ENCODE measurements at places on chromosomes 4 and X.

- no peak for DNase-seq
Observed at GRCh38 chr4:111064342-111064993, 441.6 kb upstream of the PITX2 start.

DNA sequence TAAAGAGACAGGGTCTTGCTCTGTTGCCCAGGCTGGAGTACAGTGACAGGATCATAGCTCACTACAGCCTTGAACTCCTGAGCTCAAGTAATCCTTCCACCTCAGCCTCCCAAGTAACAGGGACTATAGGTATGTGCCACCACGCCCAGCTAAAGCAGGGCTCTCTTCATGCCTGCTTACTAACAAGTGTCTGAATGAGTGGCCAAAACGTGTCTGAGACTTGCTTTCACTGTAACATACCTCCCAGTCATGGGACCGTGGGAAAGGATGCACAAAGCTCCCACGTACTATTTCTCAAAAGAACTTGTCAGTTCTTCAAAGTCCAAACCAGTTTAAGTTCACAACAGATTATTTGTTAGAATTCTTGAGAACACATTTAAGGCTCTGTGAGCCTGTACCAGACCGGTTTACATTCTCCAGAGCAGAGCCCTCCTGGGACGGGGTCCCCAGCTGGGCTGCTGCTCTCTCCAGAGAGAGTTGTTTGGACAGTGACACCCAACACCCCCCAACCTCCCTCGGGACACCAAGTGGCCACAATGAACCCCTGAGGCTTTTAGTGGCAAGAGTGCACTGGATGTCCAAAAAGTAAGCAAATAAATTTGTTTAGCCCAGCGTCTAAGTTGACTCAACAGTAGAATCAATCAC, 24.1 kb downstream of the SH3KBP1 start:
- DNase-seq = no peak

GRCh38 chrX:148161701-148162100, 180.6 kb downstream of the FMR1NB start:
- DNase-seq = no peak

GRCh38 chr4:114601304-114602052, 2.9 kb downstream of the UGT8 start:
- no peak for DNase-seq

DNA sequence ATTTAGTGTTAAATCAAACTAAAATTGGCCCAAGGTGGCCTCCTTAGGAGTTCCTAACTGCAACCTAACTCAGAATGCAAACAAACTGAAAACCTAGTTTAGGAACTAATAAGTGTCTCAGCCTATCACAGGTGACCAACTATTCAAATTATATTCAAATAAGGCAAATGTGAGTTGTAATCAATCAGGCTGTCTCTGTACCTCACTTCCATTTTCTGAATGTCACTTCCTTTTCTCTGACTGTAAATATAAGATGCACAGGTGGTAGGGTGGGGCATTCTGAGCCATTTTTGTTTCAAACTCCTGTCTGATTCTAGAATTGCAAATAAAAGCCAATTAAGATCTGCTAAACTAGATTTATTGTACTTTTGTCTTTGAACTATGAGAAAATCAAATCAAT, 401.5 kb downstream of the PPP3CA start:
- DNase-seq = no peak

DNA sequence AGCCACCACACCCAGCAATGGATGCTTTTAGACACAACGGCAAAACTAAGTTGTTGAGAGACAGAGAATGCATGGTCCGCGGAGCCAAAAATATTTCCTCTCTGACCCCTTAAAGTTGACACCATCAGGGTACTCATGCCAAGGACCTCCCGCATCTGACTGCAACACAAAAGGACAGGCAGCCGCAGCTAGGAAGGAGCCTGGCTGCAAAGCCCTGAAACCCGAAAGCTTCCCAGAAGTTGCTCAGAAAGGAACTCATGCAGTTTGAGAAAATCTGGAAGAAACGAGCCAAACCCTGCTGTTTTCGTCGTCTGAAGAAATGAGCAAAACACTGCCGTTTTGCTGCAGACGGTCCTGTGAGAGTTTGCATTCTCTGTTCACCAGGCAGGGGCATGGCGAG, 16.5 kb downstream of the DHRSX start:
- DNase-seq = no peak

DNA sequence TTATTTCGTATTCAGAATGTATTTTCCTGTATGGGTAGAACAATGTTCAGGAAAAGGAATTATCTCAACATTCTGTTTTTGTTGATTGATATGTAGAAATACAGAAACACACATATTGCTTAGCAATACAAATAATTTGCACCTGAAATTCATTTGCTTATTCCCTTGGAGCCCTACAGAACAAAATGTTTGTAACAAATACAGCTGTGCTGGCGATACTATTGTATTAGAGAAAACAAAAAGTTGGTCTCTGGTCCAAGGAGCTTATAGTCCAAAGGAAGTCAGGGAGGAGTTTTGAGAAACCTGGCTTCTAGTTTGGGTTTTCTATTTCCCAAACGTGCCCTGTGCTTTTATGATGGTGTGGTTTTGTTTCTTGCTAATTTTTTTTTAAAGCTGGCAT, 37.8 kb upstream of the CAPN6 start:
- no peak for DNase-seq

GRCh38 chrX:107857837-107858236, 32.2 kb downstream of the MID2 start:
- no peak for DNase-seq

GRCh38 chr4:74516303-74516702, 71.4 kb downstream of the AREG start:
- DNase-seq = no peak

GRCh38 chr4:171721937-171722336, 91.3 kb upstream of the GALNTL6 start:
- DNase-seq = no peak

- peak; percentile 88 for DNase-seq
Observed at GRCh38 chrX:103687696-103688201, 1.2 kb upstream of the MORF4L2 start.

DNA sequence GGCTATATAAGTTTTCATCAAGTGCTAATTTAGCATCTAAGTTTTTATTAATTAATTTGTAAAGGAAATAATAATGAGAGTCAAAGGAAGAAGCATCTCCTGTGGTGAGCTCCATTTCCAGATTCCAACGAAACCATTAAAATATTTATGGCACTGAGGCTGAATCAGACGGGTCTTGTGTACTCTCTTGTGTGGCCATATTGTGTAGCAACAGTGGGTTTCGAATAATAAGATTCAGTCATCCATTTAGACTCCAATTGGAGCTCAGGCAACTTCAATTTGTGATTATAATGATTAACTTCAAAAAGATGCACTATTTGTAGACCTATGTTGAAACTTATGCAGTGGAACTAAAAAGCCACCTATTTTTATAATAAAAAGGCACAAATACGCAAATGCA, 82.4 kb downstream of the SNCA start:
- no peak for DNase-seq

DNA sequence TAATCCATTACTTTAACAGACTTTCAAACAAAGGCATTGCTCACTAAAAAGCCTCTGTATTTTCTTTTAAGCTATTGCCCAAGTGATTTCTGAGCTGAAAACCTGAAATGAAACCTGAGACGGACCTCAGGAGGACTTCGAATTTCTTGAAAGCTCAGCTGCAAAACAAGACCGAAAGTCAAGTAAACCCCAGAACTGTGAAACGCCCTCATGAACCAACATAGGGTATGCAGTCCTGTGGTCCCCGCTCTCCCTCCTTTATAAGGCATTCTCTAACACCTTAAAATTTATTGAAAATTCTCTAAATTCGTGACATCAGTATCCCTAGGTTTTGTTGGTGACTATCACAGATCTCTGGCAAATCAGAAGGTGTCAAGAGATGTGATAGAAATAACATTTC, 91.8 kb downstream of the SHISA3 start:
- DNase-seq = no peak

DNA sequence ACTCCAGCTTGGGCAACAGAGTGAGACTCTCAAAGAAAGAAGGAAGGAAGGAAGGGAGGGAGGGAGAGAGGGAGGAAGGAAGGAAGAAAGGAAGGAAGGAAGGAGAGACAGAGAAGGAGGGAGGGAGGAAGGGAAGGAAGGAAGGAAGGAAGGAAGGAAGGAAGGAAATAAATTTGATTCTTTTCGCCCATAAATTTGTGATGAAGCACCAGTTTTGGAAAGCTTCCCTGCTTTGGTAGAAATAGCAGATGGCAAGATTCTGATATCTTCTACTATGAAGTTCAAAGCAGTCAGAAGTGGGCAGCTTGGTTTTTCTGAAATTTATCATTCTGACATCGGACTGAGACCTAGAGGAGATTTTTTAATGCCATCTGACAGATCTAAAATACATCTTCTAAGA, 11.7 kb upstream of the GYG2 start:
- DNase-seq = no peak

DNA sequence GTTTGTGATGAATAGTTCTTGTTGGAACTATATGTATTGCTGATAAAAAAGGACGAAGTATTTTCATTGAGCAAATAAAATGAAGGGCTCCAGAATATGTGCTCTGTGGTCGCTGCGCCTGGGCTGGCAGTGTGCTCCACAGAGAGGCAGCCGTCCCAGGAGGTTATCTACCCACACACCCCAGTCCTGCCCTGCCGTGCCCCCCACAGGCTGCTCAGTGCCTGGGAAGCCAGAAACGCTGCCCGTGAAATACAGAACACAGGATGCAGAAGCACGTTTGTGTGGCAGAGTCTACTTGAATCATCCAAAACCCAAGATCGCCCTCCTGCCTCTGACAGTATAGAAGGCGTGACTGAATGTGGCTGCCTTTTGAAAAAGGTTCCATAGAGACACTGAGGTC, 1.4 kb downstream of the CLDN22 start:
- DNase-seq = no peak

Measured in NCI-H2227 treated with DMSO at 0.1 percent for 48 hours (cell line).